ENCODE measurements at places on chromosomes 2 and 18.

- no peaks in the 10 kb centered on the region for H3K27me3 ChIP-seq
- no peak for DNase-seq
- no peaks in the 10 kb centered on the region for H3K36me3 ChIP-seq
- no peak overlapping the region for H3K4me3 ChIP-seq
- H3K4me1 ChIP-seq, result no peaks in the 10 kb centered on the region
- no peak overlapping the region for H3K27ac ChIP-seq
Measured at GRCh38 chr2:183359867-183360266, 235.6 kb downstream of the NUP35 start.

DNA sequence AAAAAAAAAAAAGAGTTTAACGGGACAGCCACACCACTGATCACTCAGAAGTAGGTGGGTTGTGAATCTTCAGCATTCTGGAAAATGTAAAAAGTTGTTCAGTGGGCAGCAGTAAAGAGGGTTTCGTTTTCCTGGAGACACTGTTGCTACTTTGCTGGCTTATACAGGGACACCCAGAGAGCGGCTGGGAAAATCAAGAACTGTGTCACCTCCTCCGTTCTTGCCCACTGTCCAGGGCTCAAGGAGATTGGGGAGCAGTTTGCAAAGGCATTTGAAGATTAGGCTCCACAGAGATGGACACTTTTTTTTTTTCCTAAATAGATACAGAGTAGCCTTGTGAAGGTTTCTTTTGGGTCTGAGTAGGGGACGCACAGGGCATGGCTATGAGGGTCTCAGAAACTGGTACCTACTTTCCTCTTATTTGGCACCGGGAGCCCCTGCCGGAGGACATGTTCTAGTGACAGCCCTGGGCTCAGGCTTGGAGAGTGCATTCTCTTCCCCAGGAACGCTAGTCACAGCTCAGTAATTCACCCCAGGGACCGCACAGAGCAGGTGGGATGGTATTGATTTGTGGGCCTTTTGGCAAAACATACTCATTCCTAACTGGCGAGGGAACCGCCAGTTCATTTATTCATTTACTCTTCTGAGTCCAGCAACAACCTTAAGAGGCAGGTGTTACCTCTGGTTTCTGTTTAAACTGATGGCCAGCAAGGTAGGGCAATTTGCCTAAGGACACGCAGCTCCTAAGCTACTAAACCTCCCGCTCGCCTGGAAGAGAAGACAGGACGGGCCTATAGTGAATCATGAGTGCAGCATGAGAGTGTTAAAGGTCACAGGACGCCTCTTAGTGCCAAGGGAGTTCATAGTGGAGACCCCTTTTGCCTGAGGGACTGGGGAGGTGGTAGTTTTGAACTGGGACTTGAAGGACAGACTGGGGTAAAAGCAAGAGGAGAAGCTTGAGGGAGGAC lies 53.1 kb downstream of the HPCAL1 start:
- H3K27me3 ChIP-seq, result no peaks in the 10 kb centered on the region
- H3K36me3 ChIP-seq, result no peaks in the 10 kb centered on the region
- H3K27ac ChIP-seq, result no peak overlapping the region
- no peak overlapping the region for H3K4me3 ChIP-seq

DNA sequence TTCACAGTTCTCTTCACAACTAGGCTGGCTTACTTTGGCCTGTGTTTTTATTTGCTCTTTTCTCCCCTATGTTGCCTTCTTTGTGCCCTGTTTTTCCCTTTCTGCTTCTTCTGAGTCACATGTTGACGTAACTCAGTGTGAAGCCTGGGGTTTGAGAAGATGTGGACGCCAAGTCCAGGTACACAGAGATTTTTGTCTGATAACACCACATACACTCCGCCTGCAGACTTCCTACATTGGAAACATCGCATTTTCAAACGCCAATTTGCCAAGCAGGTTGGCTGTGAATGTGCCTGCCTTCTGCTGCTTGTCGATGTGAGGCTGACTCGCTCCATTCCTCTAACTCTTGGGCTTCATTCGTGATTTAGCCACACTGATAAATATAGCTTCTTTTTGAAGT lies 62.6 kb upstream of the FN1 start:
- H3K27ac ChIP-seq, result no peak overlapping the region
- no peak overlapping the region for H3K4me3 ChIP-seq
- no peaks in the 10 kb centered on the region for H3K36me3 ChIP-seq
- H3K27me3 ChIP-seq, result no peaks in the 10 kb centered on the region
- DNase-seq, result no peak
- no peaks in the 10 kb centered on the region for H3K4me1 ChIP-seq

DNA sequence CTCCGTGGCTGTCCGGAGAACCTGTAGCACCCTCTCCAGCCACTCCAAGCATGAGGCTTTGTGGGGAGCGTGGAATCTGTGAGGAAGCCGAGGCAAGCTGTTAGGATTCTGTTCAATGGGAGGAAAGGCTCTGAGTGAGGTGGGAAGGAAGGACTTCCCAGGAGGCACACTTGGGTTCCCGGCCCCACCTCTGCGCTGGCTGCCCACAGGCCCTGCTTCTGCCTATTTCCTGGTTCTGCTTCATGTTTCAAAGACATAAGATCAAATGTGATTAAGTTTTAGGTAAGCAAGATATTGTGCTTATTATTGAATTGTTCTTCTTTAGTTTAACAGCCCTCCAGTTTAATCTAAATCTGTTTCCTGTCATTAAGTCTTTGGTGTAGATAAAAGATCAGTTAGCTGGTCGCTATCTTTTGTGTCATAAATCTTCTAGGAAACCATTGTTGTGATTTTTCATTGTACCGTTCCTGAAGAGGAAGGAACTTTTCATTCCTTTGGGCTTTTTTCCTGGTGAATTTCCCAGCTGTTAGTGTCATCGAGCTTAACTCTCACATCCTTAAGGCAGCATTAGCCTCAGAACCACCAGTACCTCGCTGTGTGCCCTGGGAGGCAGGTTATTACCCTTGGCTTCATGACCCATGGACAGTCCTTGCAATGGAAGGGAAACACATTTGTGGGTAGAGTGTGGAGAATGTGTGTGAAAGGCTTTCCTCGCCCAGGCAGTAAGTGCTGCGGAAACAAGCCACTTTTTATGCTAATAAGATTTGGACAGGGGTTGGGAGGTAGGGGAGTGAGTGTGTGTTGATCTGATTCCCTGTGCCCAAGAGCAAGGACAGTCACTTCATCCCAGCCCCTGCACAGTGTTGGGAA lies 61.9 kb upstream of the ALPP start:
- H3K36me3 ChIP-seq, result no peaks in the 10 kb centered on the region
- no peak overlapping the region for H3K4me3 ChIP-seq
- no peak overlapping the region for H3K27ac ChIP-seq
- H3K27me3 ChIP-seq, result no peaks in the 10 kb centered on the region

DNA sequence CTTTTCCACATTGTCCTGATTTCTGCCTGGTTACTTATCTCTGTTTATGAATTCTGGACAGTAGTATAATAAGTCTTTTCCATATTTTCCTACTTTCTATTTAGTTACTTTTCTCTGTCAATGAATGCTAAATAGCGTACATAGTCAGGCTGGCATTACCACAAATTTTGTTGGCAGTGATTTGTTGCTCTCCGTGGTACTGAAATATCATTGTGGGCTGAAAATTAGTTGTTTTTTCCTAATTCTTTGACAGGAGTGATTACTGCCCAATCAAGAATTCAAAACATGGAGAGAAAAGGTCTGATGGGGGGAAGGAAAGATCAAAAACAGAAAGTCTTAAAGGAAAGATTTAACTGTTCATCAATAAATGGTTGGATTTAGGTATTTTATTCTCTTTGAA lies 7.7 kb upstream of the GALNT13 start:
- DNase-seq, result peak; percentile 2
- H3K36me3 ChIP-seq, result no peaks in the 10 kb centered on the region
- no peak overlapping the region for H3K27ac ChIP-seq

DNA sequence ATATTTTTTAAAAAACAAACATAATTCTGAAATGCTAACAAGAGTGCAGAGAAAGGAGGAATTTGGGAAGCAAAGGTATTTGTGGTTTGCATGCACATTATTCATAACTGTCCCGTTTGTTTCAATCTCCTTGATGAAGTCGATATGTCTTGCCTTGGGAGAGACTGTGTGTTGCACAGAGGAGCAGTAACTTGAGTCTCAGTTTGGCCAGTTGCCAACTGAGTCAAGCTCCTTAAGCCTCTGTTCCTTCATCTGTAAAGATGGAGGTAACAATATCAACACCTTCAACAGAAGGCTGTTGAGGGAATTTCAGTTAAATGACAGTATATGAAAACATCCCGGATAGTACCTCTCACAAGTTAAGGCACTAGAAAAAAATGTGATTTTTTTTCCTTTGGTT lies 226.2 kb downstream of the ASXL3 start:
- no peaks in the 10 kb centered on the region for H3K4me1 ChIP-seq
- no peak overlapping the region for H3K4me3 ChIP-seq
- no peaks in the 10 kb centered on the region for H3K36me3 ChIP-seq
- H3K27ac ChIP-seq, result no peak overlapping the region

GRCh38 chr2:150133623-150134022 lies 353.8 kb downstream of the RND3 start:
- no peaks in the 10 kb centered on the region for H3K4me1 ChIP-seq
- DNase-seq, result no peak
- H3K36me3 ChIP-seq, result no peaks in the 10 kb centered on the region
- no peaks in the 10 kb centered on the region for H3K27me3 ChIP-seq

GRCh38 chr2:172462373-172462848 lies 35.0 kb downstream of the ITGA6 start:
- H3K36me3 ChIP-seq, result no peaks in the 10 kb centered on the region
- no peak overlapping the region for H3K27ac ChIP-seq
- DNase-seq, result no peak
- no peak overlapping the region for H3K4me3 ChIP-seq

DNA sequence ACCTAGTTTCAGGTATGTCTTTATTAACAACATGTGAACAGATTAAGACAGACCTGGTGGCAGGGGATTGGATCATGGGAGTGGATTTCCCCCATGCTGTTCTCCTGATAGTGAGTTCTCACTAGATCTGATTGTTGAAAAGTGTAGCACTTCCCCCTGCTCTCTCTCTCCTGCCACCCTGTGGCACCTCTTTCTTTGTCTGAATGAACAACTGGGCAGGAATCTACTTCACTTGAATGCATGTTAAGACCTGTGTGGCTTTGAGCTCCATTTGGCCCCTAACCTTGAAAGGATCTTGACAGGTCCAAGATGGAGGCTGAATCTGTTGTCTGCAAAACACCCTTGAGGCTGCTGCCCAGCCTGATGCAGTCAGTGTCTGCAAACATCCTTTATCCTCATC lies 194.4 kb downstream of the RNF144A start:
- no peaks in the 10 kb centered on the region for H3K27me3 ChIP-seq
- no peaks in the 10 kb centered on the region for H3K36me3 ChIP-seq
- DNase-seq, result no peak
- H3K27ac ChIP-seq, result no peak overlapping the region

- H3K4me3 ChIP-seq, result no peak overlapping the region
- no peak overlapping the region for H3K27ac ChIP-seq
- peaks cover 17% of the 10 kb centered on the region for H3K4me1 ChIP-seq
- no peaks in the 10 kb centered on the region for H3K36me3 ChIP-seq
- no peak for DNase-seq
- H3K27me3 ChIP-seq, result no peaks in the 10 kb centered on the region
Measured at GRCh38 chr2:233422050-233422639, 67.9 kb downstream of the DGKD start.

- H3K4me1 ChIP-seq, result no peaks in the 10 kb centered on the region
- no peaks in the 10 kb centered on the region for H3K36me3 ChIP-seq
- H3K27me3 ChIP-seq, result no peaks in the 10 kb centered on the region
- no peak overlapping the region for H3K27ac ChIP-seq
- H3K4me3 ChIP-seq, result no peak overlapping the region
- DNase-seq, result no peak
Measured at GRCh38 chr2:8246137-8246536, 435.7 kb upstream of the ID2 start.

DNA sequence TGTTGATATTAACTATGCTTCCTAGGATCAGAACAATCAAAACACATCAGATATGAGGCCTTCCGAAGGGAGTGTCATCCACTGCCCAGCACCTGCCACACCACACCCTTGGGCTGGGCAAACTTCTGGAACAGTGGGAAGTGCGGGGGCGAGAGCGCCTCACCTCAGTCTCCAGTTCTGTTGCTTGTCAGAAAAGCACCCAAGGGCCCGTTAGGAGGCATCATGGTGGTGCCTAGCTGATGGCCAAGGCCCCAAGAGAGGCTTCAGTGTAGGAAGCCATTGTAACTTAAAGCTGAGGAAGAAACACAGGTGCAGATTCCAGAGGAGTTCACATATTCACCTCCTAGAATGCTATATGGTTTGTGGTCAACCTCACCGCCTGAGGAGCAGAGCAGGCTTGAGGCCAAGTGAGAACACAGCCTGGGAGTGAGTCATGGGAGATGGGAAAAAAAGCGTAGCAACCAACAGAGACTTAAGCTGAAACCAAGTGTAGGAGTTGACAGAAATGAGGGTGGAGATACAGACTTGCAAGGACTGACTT lies 85.1 kb upstream of the ATL2 start:
- 0 out of 2 replicates have a peak, but pooled peaks cover 3% of the 10 kb centered on the region for H3K4me1 ChIP-seq
- DNase-seq, result no peak
- H3K27ac ChIP-seq, result no peak overlapping the region
- no peaks in the 10 kb centered on the region for H3K27me3 ChIP-seq
- H3K4me3 ChIP-seq, result no peak overlapping the region

DNA sequence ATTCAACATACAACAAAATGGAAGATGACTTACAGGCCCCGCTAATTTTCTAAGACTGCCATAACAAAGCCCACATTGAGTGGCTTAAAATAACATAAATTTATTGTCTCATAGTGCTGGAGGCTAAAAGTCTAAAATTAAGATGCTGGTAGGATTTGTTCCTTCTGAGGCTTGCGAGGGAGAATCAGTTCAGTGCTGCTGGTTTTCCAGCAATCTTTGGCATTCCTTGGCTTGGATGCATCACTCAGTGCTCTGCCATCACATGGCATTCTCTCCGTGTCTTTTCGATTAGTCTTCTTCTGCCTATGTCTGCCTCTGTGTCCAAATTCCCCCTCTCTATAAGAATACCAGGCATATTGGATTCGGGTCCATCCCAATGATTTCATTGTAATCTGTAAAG lies 959.3 kb upstream of the TMEFF2 start:
- no peak overlapping the region for H3K4me3 ChIP-seq
- H3K27ac ChIP-seq, result no peak overlapping the region
- no peaks in the 10 kb centered on the region for H3K4me1 ChIP-seq
- H3K36me3 ChIP-seq, result no peaks in the 10 kb centered on the region
- no peaks in the 10 kb centered on the region for H3K27me3 ChIP-seq

- peak; percentile 20 for DNase-seq
- no peak overlapping the region for H3K27ac ChIP-seq
- no peaks in the 10 kb centered on the region for H3K4me1 ChIP-seq
- no peaks in the 10 kb centered on the region for H3K27me3 ChIP-seq
- no peak overlapping the region for H3K4me3 ChIP-seq
- no peaks in the 10 kb centered on the region for H3K36me3 ChIP-seq
Measured at GRCh38 chr2:96241900-96242611, 23.7 kb downstream of the TMEM127 start.

GRCh38 chr2:231611273-231612108 lies 18.8 kb downstream of the TEX44 start:
- H3K4me3 ChIP-seq, result no peak overlapping the region
- 0 out of 2 replicates have a peak overlapping the region, but pooled peaks have one; percentile 5 for H3K27ac ChIP-seq
- H3K4me1 ChIP-seq, result peaks cover 42% of the 10 kb centered on the region
- no peaks in the 10 kb centered on the region for H3K36me3 ChIP-seq
- H3K27me3 ChIP-seq, result no peaks in the 10 kb centered on the region
- peak; percentile 89 for DNase-seq

GRCh38 chr2:46020416-46020815 lies 276.8 kb upstream of the EPAS1 start:
- no peak overlapping the region for H3K27ac ChIP-seq
- no peaks in the 10 kb centered on the region for H3K27me3 ChIP-seq
- no peak overlapping the region for H3K4me3 ChIP-seq
- no peaks in the 10 kb centered on the region for H3K36me3 ChIP-seq
- no peak for DNase-seq

- H3K27ac ChIP-seq, result no peak overlapping the region
- DNase-seq, result no peak
Measured at GRCh38 chr2:177239053-177239452, 25.5 kb downstream of the NFE2L2 start.
